ENCODE measurements at places on chromosomes 11 and 22.

GRCh38 chr11:76653012-76653673 lies 17.4 kb downstream of the LRRC32 start:
- DNase-seq: no peak

DNA sequence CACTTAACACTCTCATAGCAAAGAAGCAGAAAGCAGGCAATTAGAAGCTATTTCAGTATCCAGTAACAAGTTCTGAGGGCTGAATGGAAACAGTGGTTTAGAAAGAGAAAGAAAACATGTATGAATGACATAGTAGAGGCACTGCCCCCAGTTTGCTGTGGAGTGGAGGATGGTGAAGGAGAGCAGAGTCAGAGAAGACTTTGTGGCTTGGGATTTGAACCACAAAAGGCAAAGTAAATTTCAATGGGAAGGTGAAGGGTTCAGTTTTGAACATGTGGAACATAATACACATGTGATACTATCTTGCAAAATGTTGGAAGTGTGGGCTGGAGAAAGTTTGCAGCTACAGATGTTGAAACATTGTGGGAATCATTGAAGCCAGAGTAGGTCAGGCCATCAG lies 81.4 kb downstream of the SNX19 start:
- DNase-seq: no peak

DNA sequence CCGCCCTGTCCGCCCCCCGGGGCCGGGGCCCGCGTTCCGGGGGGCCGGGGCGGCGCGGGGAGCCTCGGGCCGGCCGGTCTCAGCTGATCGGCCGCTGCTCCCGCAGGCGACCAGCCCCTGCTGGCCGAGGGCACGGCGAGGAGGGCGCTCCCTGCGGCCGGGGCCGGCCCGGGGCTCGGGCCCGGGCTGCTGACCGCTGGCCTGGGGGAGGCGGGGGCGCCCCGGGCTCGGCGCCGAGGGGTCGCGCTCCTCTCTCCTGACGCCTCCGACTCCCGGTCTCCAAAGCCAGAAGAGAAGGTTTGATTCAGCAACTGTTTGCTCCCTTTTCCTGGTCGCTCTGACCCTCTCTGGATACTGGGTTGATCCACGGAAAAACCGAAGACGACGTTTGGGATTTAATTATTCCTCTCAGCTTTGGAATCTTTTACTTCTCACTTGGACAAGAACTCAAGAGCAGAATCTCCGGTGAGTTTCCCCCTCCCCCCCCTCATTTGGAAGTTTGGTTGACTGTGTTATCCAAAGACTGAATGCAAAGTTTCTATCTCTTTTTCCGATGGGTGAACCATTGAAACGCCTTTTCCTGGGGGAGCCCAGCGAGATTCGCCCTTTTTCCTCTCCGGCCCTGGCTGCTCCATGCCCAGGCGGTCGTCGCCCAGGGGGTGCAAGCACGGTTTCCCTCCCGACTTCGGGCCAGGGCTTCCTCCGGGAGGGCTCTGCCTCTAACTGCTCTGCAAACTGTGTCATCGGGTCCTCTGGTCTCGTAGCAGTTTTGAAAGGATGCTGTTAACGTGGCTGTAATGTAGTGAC lies 725 bp downstream of the KDM2A start:
- DNase-seq: no peak

- no peak for DNase-seq
These were observed 9.3 kb downstream of the SLC37A2 start for GRCh38 chr11:125072218-125072960.

- no peak for DNase-seq
These were observed 17.6 kb downstream of the SELENOO start for GRCh38 chr22:50218153-50218995.

GRCh38 chr11:35615921-35616900 lies 2.0 kb upstream of the FJX1 start:
- DNase-seq: peak; percentile 73

- DNase-seq: no peak
These were observed 59.7 kb downstream of the SHANK2 start for GRCh38 chr11:71192629-71193028.

- DNase-seq: no peak
These were observed 75.8 kb downstream of the PDE2A start for GRCh38 chr11:72598466-72598865.
